ENCODE measurements at places on chromosomes 16 and 17.
A peak's percentile ranks its signal among the peaks of the same experiment; 100 is the strongest.

DNA sequence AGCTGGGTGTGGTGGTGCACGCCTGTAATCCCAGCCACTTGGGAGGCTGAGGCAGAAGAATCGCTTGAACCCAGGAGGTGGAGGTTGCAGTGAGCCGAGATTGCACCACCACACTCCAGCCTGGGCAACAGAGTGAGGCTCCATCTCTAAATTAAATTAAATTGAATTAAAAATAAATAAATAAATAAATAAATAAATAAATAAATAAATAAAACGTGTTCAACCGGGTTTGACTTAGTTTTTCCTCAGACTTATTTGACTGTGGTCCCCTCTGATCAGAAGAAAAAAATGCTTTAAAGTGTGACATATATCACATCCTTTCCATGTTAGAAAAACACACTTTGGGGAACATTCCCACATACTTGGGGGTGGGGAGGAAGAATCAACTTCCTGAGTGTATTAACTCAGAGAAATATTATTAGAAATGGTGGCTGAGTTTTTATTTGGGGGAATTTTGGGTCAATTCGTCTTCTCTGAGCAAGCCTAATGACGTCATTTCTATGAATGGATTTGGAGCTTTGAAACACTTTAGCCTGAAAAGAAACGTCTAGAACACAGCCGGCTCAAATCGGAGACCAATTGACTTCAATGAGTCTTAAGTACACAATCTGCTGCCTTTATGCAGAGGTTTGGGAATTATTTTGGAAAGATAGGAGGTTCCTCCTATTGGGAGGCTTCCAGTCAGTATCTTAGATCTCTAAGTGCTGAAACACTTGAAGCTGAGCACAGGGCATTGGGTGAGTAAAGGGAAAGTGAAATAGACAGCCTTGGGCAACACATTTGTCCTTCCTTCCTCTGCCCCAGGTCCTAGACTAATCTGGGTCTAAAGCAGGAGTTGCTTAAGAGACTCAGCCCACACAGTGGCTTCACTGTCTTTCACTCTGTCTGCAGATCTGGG is 132.6 kb downstream of the PITPNC1 start:
- DNase-seq: peak; percentile 70

DNA sequence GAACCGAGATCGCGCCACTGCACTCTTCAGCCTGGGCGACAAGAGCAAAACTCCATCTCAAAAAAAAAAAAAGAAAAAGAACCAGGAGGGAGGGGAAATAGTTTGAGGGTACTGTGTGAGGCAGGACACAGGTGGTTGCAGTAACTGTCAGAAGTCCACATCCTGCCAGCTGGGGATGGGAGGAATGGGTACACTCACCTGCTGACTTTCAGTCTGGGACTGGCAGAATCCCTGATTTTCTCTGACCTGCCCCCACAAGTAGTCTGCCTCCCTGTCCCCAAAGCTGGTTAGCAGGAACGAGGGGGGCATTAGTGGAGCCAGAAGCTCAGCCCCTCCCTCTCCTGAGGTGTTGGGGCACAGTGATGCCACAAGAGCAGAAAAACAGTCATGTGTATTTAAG is 7.1 kb upstream of the ARL5C start:
- DNase-seq: no peak

DNA sequence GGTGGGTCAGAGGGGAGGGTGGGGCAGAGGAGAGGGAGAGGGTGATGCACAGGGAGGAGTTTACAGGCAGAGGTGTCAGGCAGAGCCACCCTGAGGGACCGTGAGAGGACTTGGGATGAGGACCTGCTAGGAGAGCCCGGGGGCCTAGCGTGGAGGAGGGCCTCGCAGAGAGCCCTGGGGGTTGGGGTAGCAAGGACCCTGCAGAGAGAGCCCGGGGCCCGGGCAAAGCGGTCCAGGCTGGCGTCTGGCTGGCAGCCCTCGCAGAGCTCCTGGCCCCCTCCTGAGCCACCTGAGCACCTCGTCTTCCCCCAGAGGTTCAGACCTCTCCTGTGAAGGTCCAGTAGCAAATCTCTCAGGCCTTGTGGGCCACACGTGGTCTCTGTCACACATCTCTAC is 42.0 kb upstream of the ZNF469 start:
- no peak for DNase-seq

DNA sequence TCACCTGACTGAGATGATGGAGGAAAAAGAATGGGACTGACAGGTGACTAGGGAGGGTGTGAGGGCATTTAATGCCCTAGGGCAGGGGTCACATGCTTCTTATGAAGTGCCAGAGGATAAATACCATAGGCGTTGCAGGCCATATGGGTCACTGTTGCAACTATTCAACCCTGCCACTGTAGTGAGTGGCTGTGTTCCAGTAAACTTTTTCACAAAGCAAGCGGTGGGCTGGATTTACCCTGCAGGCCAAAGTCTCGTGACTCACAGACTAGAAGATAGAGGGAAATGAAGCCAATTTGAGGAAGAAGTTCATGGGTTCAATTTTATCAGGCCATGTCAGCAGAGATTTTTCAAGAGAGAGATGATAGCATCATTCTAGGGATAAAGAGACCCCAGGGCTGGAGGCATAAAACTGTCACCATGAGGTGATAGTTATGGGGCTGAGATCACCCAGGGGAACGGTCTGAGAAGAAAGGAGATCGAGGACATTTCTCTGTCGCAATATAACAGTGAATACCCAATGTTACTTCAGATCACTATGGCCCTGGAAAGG is 8.6 kb downstream of the ARHGAP17 start:
- peak; percentile 74 for DNase-seq

- DNase-seq: no peak
These were observed 41.9 kb upstream of the WSCD1 start for GRCh38 chr17:6028294-6028693.

- DNase-seq: no peak
These were observed 141.1 kb downstream of the MRM1 start for GRCh38 chr17:36742267-36743000.

DNA sequence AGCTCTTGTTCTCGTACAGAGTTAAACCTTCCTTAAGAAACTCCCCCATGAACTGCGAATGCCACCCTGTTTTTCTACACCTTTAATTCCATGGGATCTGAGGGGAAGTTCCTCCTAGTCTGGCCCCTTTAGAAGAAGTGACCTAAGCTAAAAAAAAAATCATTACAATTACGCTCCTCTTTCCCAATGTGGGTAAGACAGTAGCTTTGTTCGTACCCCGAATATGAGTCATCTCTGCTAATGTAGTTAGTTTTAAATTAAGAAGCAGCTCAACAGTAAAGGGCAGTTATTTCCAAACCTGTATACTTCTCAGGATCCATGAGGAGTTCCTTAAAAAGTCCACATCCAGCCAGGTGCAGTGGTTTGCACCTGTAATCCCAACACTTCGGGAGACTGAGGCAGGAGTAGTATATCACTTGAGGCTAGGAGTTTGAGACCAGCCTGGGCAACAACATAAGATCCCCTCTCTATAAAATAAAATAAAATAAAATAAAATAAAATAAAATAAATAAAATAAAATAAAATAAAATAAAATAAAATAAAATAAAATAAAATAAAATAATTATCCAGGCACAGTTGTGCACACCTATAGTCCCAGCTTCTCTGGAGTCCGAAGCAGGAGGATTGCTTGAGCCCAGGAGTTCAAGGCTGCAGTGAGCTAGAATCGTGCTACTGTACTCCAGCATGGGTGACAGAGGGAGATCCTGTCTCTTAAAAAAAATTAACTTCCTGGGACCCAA is 26.1 kb downstream of the RCVRN start:
- peak; percentile 14 for DNase-seq

DNA sequence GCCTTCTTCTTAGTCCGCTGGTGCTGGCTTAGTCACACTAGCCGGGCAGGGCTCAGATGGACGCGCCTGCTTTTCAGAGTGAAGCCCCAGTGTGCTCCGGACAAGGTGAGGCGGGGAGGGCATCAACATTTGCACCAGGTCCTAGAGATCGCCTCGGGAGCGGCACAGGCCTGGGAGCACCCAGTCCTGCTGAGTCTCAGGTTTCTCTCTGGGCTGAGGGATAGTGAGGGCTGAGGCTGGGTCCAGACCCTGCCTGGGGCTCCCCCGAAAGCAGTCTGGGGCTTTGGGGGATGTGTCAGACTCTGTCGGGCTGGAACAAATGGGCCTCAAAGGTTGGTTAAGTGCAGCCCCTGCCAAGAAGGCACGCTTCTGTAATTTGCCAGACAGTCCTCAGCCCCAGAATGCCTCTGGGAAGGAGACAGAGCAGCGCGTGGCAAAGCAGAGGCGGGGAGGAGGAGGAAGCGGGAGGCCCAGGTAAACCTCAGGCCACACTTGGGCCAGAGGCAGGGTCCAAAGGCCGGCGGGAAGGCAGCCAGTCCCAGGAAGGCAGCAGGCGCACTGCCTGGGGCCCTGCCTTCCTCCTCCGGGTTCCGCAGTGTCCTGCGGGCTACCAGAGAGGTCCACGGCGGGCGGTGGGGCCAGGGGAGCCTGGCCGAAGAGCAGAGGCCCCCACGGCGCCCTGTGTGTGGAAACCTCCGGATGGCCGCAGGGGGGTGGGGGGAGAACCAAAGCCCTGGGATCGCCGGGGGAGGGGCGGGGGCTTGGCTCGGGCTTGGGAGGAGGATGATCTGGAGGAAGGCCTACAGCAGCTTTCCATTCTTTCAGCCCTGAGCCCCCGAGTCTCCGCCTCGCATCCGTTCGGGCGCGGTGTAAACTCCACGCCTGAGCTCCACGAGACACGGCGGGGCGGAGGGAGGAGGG is 39.5 kb upstream of the ATP2A3 start:
- no peak for DNase-seq

GRCh38 chr17:32917081-32917480 is 10.9 kb upstream of the TMEM98 start:
- no peak for DNase-seq

DNA sequence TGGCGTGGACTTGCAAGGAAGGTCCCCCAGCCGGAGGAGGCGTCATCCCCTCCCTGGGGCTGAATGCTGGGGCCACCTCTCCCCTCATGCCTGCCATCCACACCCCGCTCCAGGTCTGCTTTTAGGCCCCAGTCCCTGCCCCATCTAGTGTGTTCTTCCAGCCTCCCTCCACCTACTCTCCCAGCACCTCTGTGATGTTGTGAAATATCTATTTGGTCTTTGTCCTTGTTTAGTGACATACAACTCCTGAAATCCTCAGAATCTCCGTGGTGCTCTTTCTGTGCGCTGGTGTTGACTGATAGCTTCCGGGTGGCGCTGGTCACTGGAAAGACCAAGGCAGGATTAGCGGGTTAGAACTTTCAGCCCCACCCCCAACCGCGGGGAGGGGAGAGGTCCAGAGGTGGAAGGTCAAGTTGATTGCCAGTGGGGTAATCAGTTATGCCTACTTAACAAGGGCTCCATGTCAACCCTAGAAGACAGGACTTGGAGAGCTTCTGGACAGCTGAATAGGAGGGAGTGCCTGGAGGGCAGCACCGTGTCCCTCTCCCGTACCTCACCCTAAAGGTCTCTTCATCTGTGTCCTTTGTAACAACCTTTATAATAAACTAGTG is 10.1 kb downstream of the TBC1D24 start:
- DNase-seq: no peak

DNA sequence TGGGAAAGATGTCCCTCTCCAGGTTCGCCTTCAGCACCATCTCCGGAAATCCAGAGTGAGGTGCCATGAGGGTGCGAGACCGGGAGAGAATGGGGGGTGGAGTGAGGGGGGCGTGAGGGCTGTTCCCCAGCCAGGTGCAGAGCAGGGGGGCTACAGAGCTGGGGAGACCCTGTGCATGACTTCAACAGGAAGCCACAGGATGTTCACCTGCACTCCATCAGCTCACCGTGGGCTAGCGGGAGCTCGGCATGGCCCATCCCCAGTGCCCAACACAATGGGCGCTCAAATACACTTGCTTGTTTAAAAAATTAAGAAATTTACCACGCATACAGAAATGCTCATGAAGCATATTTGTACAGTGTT is 27.7 kb downstream of the TMEM235 start:
- no peak for DNase-seq

- no peak for DNase-seq
These were observed 4.1 kb downstream of the USP31 start for GRCh38 chr16:23145186-23145585.

- no peak for DNase-seq
These were observed 18.5 kb downstream of the DEXI start for GRCh38 chr16:10923650-10924214.

GRCh38 chr16:23071196-23072083 is 77.8 kb downstream of the USP31 start:
- peak; percentile 44 for DNase-seq

DNA sequence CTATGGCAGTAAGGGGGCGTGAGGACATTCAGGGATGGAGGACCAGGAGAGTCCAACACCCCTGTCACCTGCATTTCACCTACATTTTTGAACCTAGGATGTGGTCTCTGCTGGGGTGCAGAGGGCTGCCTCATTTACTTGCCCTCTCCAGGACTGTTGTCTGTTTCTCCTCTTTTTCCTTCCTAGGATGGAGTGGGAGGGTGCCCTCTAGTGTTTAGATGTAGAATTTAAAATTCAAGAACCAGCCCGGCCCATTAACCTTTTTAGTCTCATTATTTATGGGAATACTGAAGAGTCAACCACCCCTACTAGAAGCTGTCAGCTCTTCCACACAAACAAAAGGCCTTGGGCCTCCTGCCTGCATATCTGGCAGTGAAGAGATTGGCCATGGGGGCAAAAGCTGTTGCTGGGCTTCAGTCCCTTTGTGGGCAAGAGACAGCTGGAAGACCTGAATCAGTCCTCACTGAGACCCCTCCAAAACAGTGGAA is 2.5 kb upstream of the STARD3 start:
- peak; percentile 48 for DNase-seq

- DNase-seq: peak; percentile 85
These were observed at the start of gene RAB34 for GRCh38 chr17:28717578-28718332. TSS of gene RAB34 (minus strand) at chr17:28717868. CDS start at chr17:28717266, 602 bp downstream.

DNA sequence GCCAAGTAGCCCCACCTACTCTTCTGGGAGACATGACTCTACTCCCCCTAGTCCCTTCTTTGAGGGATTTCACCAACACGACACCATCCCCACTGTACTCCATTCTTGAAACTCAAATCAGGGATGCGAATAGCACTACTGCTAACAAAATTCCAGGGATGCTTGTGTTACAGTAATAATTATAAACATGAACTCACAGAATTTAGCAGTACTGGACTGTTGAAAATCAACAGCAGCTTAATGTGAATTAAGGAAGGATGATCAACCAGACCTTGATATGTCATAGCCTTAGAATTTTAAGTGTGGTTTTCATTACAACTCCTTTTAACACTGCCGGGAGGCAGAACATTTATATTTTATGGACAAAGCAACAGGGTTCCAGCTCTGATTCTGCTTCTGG is 37.9 kb downstream of the AMFR start:
- DNase-seq: no peak

- DNase-seq: no peak
These were observed 20.6 kb downstream of the MT1X start for GRCh38 chr16:56702836-56703235.

- no peak for DNase-seq
These were observed 80.7 kb downstream of the USP32 start for GRCh38 chr17:60311186-60311585.

All from iris pigment epithelial cell (primary cell).